Muscle of leg (tissue), 16 donors: ENCODE measurements at places on chromosomes 2 and 18.

GRCh38 chr2:25491003-25491696, 149.4 kb upstream of the DNMT3A start:
- no peaks in the 10 kb centered on the region for H3K4me1 ChIP-seq
- no peak overlapping the region for H3K27ac ChIP-seq
- H3K36me3 ChIP-seq: no peaks in the 10 kb centered on the region
- H3K4me3 ChIP-seq: no peak overlapping the region
- H3K27me3 ChIP-seq: no peaks in the 10 kb centered on the region

GRCh38 chr2:1268034-1268433, 145.2 kb upstream of the TPO start:
- no peaks in the 10 kb centered on the region for H3K36me3 ChIP-seq
- peaks cover 2% of the 10 kb centered on the region for H3K27me3 ChIP-seq
- no peak overlapping the region for H3K27ac ChIP-seq
- no peaks in the 10 kb centered on the region for H3K4me1 ChIP-seq

- H3K4me3 ChIP-seq: no peak overlapping the region
- H3K27me3 ChIP-seq: no peaks in the 10 kb centered on the region
- peaks cover 5% of the 10 kb centered on the region for H3K36me3 ChIP-seq
- H3K27ac ChIP-seq: no peak overlapping the region
These were observed 30.1 kb downstream of the NCK2 start for GRCh38 chr2:105774781-105775337.

DNA sequence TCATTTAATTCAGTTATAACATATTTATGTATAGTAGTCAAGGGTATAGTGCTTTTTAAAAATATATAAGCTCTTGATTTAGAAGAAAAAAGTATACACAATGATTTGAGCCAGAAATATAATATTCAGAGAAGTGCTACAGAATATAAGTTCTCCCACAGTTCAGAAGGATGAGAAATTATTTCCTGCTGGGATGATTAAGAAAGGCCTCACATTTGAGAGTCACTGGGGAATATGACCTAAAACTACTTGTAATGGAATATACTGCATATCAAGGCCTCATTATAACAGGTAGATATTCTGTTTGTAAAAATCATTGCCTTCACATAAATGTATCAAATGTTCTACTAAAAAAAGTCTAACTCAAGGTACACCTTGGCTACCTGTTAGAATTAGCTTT, 203.5 kb downstream of the MBD2 start:
- no peak for DNase-seq
- H3K4me3 ChIP-seq: no peak overlapping the region

GRCh38 chr2:50995610-50996009, 36.3 kb downstream of the NRXN1 start:
- H3K4me3 ChIP-seq: no peak overlapping the region
- no peaks in the 10 kb centered on the region for H3K36me3 ChIP-seq
- H3K4me1 ChIP-seq: peaks cover 7% of the 10 kb centered on the region
- no peaks in the 10 kb centered on the region for H3K27me3 ChIP-seq
- no peak overlapping the region for H3K27ac ChIP-seq

DNA sequence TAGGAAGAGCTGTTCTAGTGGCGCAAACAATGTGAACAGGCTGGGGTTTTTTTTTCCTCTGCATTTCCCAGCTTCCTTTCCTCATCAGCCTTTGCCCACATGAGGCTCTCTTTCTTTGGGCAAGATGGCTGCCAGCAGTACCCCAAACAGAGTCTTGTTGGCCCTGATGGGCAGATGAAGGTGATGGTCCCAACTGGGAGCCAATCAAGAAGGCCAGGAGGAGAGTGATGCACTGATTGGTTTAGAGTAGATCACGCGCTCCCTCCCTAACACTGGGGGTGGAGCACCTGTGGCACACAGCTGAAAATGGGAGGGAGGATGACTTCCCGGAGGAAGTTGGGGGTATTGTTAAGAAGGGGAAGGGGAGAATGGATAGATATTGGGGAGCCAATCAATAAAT, 96.3 kb upstream of the FZD7 start:
- DNase-seq: no peak
- no peak overlapping the region for H3K4me3 ChIP-seq
- peaks cover 23% of the 10 kb centered on the region for H3K4me1 ChIP-seq
- H3K27me3 ChIP-seq: no peaks in the 10 kb centered on the region
- no peaks in the 10 kb centered on the region for H3K36me3 ChIP-seq

DNA sequence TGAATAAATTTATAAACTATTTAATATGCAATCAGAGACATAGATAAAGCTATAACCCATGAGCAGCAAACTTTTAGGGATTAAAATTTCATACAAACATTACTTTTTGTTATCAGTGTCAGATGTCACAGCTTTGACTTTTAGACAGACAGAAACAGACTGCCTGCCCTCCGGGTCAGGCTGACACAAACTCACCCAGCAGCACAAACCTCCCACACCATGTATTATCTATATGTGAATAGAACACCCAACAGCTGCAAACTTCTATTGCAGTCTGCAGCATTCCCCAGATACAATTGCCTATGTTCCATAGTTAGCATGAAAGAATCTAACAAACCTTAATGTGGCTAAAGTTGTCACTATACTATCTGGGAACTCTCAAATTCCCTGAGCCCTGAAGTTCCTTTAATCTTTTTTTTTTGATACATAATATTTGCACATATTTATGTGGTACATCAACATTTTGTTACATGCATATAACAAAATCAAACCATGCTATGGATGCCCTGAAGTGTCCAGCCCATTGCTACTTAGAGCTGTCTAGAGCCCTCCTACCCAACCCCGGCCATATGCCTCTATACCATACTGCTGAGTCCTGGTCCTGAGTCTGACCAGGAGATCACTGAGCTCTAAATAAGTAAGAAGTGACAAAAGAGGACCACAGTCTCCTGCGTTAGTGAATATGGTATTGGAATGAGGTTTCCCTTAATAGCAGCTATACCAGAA, 214.4 kb downstream of the ZNF385B start:
- no peak overlapping the region for H3K4me3 ChIP-seq
- DNase-seq: no peak
- no peaks in the 10 kb centered on the region for H3K27me3 ChIP-seq
- H3K27ac ChIP-seq: no peak overlapping the region

DNA sequence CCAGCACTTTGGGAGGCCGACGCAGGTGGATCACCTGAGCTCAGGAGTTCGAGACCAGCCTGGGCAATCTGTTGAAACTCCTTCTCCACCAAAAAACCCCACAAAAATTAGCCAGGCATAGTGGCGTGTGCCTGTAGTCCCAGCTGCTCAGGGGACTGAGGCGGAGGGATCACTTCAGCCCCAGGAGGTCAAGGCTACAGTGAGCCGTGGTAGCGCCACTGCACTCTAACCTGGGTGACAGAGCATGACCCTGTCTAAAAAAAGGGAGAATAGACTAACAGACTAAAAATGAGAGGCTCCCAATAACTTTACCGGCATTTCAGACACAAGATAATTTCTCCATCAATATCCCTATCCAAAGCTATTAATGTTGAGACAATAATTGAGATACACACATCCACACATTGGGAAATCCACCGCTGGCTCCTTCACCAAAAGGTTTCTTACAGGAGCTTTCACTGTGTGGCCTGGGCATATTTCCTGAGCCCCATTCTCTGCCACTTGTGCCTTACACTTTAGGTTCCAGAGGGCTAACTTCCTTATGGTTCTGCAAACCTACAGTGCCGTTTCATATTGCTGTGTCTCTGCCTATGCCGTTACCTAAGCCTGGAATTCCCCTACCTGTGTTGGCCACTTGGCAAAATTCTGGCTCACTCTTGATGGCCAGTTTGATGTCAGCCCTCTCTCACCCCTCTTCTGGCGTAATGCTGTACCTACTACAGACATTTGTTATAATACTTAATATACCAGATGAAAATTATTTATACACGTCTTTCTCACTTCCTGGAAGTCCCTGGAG, 115.8 kb upstream of the ZFP36L2 start:
- H3K27ac ChIP-seq: no peak overlapping the region
- H3K36me3 ChIP-seq: peaks cover 3% of the 10 kb centered on the region
- no peaks in the 10 kb centered on the region for H3K27me3 ChIP-seq
- H3K4me1 ChIP-seq: peaks cover 57% of the 10 kb centered on the region
- DNase-seq: no peak
- no peak overlapping the region for H3K4me3 ChIP-seq

GRCh38 chr18:10893196-10893595, 256.2 kb downstream of the PIEZO2 start:
- DNase-seq: no peak
- H3K36me3 ChIP-seq: no peaks in the 10 kb centered on the region
- no peaks in the 10 kb centered on the region for H3K27me3 ChIP-seq
- H3K27ac ChIP-seq: no peak overlapping the region
- H3K4me3 ChIP-seq: no peak overlapping the region

- DNase-seq: no peak
- H3K4me1 ChIP-seq: no peaks in the 10 kb centered on the region
- no peaks in the 10 kb centered on the region for H3K36me3 ChIP-seq
- no peaks in the 10 kb centered on the region for H3K27me3 ChIP-seq
- H3K4me3 ChIP-seq: no peak overlapping the region
These were observed 52.9 kb upstream of the GLS start for GRCh38 chr2:190827720-190828119.

DNA sequence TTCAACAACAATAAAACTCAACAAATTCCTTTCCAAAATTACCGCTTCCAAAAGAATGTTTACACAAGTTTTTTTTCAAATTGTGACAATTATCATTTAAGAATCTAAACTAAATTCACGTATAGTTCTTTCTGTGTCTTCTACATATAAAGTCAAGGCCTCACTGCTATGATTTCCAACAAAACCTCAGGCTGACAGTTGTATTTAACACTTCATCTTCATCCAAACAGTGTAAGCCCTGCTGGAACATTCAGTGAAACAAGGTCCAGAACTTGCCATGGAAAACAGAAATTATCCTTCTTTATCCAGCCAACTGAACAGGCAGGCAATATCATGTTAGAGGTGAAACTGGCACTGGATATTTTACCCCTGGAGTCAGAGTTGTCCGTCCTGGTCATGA, 357.9 kb downstream of the PID1 start:
- no peak overlapping the region for H3K27ac ChIP-seq
- no peaks in the 10 kb centered on the region for H3K27me3 ChIP-seq
- no peaks in the 10 kb centered on the region for H3K36me3 ChIP-seq
- no peaks in the 10 kb centered on the region for H3K4me1 ChIP-seq
- H3K4me3 ChIP-seq: no peak overlapping the region

- H3K4me1 ChIP-seq: no peaks in the 10 kb centered on the region
- no peak overlapping the region for H3K4me3 ChIP-seq
- no peak for DNase-seq
- no peaks in the 10 kb centered on the region for H3K27me3 ChIP-seq
- no peaks in the 10 kb centered on the region for H3K36me3 ChIP-seq
These were observed 41.5 kb downstream of the SRSF7 start for GRCh38 chr2:38709567-38710194.

GRCh38 chr2:118970396-118971135, 28.6 kb downstream of the MARCO start:
- H3K4me1 ChIP-seq: peaks cover 11% of the 10 kb centered on the region
- peak; percentile 39 for DNase-seq
- H3K36me3 ChIP-seq: no peaks in the 10 kb centered on the region
- no peak overlapping the region for H3K27ac ChIP-seq
- no peaks in the 10 kb centered on the region for H3K27me3 ChIP-seq

DNA sequence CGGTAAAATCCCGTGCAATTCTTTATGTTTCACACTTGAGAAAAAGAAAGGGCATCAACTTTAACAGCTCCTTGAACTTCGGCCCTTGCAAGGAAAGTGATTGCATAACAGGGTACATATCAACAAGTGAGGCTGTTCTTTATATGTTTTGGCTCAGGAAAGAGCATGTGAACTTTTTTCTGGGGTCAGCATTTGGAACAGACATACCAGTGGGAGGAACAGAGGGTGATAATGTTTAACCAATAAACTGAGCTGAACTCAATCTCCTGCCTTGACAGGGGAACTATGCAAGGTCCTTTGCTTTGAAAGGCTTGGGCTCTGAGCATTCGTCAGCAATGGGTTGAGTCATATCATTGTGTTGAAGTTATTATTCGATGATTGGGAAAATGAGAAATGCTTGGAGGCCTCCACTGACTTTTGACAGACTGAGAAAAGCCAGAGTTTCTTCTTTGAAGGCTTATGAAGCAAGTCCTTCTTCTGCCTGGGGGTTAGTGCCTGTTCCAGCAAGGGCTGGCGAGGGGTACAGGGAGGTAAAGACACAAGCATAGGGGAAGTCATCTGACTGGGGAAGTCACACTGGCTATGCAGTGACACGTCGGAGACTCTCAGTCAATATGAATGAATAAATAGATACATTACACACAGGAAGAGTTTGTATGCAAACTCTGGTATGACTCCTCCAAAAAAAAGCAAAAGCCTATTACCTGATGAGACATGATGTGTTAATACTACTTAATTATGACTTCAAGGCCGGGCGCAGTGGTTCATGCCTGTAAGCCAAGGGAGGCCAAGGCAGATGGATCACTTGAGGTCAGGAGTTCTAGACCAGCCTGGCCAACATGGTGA, 57.2 kb downstream of the CYB5A start:
- H3K27ac ChIP-seq: no peak overlapping the region
- H3K36me3 ChIP-seq: no peaks in the 10 kb centered on the region
- H3K4me3 ChIP-seq: no peak overlapping the region
- peak; percentile 27 for DNase-seq
